Motor neuron (in vitro differentiated cells): ENCODE measurements at places on chromosomes 12 and 14. TPM values are rescaled to one million over a fixed set of nuclear protein-coding genes. Genes with fewer than 3 reads are reported as not detected.

Gene LARP4
- 73.1 and 79.0 TPM in 2 replicates for total RNA-seq

Gene PPFIBP1
- total RNA-seq, result 15.6 and 15.9 TPM in 2 replicates

Gene ACOT6
- 0.63 TPM in 1 of 2 replicates, not detected in the other for total RNA-seq

Gene TAS2R50
- 0.68 and 0.75 TPM in 2 replicates for total RNA-seq

Gene COL2A1
- total RNA-seq, result 6.6 and 6.9 TPM in 2 replicates
